ENCODE measurements at places on chromosomes 16 and 17. TPM values are rescaled to one million over a fixed set of nuclear protein-coding genes. Genes with fewer than 3 reads are reported as not detected.
A peak's percentile ranks its signal among the peaks of the same experiment; 100 is the strongest.

DNA sequence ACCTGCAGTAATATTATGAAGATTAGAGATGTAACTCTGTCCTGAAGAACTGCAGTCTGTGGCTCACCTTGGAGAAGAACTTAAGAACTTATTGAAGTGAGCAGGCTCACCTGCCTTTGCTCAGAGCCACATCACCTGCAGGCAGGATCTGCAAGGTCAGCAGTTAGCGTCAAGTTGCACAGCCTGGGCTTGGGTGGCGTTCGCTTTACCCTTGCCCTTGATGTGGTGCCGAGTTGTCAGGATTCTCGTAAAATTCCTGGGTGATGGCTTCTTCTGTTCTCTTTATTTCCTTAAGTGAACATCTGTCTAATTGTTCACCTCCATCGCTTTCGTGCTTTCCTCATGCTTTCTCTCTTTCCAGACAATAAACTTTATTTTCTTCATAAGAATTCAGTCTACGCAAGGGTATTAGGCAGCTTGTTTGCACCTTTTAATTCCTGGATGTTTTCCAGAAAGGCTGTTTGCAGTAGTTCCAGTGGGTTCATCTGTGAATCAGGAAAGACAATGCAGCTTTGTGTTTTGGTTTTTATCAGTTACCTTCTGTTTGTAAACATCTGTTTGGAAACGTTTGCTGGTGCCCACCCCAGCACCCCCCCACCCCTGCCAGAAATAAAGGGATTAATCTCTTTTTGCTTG lies 254.3 kb downstream of the WWOX start:
- peak; percentile 22 for DNase-seq

DNA sequence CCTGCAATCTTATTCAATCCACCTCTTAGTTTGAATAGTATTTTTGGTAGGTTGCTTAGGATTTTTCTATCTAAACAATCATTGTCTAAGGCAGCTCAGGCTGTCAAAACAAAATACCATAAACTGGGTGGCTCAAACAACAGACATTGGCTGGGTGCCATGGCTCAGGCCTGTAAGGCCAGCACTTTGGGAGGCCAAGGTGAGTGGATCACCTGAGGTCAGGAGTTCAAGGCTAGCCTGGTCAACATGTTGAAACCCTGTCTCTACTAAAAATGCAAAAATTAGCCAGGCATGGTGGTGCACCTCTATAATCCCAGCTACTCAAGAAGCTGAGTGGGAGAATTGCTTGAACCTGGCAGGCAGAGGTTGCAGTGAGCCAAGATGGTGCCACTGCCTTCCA lies 126.7 kb downstream of the CYLD start:
- no peak for DNase-seq

DNA sequence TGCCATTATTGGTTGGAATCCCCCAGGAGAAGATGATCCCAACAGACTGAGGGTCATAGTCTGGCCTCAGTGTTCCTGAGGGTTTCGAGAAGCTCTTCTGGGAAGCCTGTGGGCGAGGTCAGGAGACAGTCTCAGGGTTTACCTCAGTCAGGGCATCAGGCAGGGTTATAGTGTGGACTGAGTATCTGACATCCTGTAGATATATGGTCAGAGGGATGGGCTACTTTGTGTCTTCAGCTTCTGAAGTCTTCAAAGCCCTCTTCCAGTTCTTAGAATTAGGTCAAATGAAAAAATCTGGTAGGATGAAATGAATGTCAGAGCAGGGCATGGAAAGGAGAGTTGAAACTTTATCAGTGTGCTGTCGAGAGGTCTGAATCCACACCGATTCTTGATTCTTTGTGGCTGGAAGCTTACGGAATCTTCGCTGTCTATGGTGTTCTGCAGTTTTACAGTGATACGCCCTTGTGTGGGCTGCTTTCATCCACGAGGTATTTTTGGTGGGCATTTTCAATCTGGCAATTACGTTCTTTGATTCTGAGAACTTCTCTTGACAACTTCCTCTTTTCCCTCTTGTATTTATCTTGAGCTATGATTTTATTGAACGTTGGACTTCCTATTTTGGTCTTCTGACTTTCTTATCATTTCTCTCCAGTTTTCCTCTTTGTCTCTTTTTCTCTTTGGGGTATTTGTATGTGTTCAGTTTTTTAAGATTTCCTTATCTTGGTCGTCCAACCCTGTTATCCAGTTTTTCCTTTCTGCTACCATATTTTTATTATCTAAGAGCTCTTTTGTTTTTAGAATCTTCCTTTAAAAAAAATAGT lies 30.4 kb downstream of the BPTF start:
- no peak for DNase-seq

DNA sequence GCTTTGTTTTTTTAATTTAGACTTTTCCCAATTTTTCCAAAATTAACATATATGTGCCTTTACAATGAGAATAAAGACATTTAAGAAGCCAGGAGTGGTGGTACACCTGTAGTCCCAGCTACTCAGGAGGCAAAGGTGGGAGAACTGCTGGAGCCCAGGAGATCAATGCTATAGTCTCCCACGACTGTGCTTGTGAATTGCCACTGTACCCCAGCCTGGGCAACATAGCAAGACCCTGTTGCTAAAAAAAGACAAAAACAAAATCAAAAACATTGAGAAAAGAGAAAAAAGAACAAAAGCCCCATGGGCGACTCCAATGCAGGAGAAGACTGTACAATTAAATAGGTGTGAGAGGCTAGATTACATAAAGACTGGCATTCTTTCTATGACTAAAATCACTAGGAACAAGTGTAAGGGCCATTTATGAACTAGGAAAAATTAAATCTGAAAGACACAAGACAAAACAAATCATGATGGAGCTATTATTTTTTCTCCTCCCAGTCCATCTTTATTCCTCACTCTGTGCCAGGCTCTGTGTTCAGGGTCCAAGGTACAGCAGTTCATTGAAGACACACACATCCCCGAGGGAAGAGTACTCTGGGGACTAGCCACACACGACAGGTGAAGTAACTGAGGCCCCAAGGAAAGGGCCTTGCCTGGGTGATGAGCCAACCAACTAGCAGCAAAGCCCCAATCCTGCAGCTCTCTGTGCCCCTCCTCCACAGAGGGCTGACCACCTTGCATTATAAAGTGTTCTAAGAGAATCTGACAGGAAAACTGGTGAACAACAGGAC lies 79.8 kb downstream of the CREBBP start:
- no peak for DNase-seq

- DNase-seq = peak; percentile 25
Observed at GRCh38 chr17:73489991-73490390, 154.3 kb downstream of the SDK2 start.

- DNase-seq = peak; percentile 72
Observed at GRCh38 chr17:28282596-28282995, 36.4 kb upstream of the TMEM97 start.

KRT27 gene
- not detected for total RNA-seq

KRTAP1-5 gene
- total RNA-seq = not detected

All from thyroid gland (tissue), 4 donors.